Kidney (tissue), 22 donors: ENCODE measurements at places on chromosomes 16 and 17. TPM values are rescaled to one million over a fixed set of nuclear protein-coding genes. Genes with fewer than 3 reads are reported as not detected.
A peak's percentile ranks its signal among the peaks of the same experiment; 100 is the strongest.

DNA sequence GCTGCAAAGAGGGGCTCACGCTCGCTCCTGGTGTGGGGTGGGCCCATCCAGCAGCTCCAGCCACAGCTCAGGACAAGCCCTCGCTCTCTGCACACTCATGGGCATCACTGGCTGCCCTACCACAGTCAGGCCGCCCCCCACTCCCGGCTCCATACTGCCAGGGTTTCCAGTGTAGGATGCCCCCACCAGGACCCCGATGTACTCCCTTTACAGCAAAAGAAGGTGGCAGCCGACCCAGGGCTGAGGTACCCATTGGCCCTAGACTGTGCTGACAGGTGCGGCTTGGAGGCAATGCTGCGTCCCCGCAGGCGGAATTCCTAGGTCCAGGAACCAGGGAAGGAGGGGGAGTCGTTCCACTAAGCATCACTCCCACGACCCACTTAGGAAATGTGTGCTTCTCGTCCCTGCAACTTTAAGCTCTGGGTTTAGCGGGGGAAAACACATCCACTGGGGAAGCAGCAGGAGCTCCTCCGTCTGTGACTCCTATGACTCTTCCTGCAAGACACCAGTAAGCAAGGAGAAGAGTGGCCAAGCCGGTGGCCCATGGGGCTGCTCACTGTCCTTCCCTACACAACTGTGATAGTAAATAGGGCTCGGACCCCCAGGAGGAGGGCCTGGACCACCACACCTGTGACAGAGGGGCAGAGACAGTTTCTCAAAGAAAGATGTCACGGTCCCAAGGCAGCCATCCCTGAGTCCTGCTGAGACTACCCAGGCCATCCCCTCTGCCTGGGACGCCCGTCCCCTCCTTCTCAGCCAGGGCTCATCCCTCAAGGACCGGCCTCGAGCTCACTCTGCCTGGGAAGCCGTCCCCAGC lies 13.1 kb downstream of the CORO7 start:
- no peaks in the 10 kb centered on the region for H3K4me1 ChIP-seq
- H3K27ac ChIP-seq: no peak overlapping the region
- no peak overlapping the region for H3K4me3 ChIP-seq
- H3K27me3 ChIP-seq: no peaks in the 10 kb centered on the region
- no peak for DNase-seq

Gene CCDC154
- total RNA-seq: 2.8 TPM

- no peaks in the 10 kb centered on the region for H3K36me3 ChIP-seq
- no peak for DNase-seq
- peaks cover 43% of the 10 kb centered on the region for H3K4me1 ChIP-seq
- no peaks in the 10 kb centered on the region for H3K27me3 ChIP-seq
- no peak overlapping the region for H3K27ac ChIP-seq
- no peak overlapping the region for H3K4me3 ChIP-seq
Measured at GRCh38 chr17:40104594-40105486, 4.5 kb upstream of the NR1D1 start.

Gene ELMO3
- 24.2 TPM for total RNA-seq

GRCh38 chr16:66908116-66908515 lies 10.6 kb downstream of the CDH16 start:
- H3K27me3 ChIP-seq: no peaks in the 10 kb centered on the region
- no peak for DNase-seq
- H3K4me3 ChIP-seq: no peak overlapping the region
- no peak overlapping the region for H3K27ac ChIP-seq

DNA sequence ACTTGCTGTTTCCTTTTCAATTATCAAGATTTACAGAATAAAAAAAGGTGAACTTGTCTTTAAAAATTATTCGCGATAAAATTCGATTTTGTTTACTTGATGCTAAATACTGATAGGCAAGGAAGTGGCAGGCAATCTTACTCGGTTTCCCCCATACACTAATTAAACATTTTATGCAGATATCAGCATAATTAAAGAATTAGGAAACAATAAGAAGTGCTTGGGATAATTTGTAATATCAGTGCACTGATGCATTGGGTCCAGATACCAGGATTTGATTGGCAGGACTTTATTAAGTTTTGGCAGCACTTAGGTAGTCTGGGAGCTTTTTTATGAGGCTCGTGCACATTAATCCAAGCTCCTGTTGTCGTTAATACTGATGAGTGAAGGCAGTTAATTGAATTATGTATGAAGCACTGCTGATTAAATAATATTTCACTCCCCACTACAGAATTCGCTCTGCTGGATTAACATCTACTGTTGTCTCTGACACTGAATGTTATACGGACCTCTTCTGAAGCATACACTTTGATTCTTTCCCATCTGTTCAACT lies 165.6 kb downstream of the CA10 start:
- no peak overlapping the region for H3K4me3 ChIP-seq
- H3K4me1 ChIP-seq: no peaks in the 10 kb centered on the region
- no peak for DNase-seq
- H3K27ac ChIP-seq: no peak overlapping the region
- no peaks in the 10 kb centered on the region for H3K36me3 ChIP-seq
- H3K27me3 ChIP-seq: no peaks in the 10 kb centered on the region

GRCh38 chr17:67386965-67387551 lies 10.0 kb downstream of the PITPNC1 start:
- H3K4me3 ChIP-seq: no peak overlapping the region
- H3K27me3 ChIP-seq: no peaks in the 10 kb centered on the region
- no peak overlapping the region for H3K27ac ChIP-seq
- H3K4me1 ChIP-seq: peaks cover 4% of the 10 kb centered on the region
- no peaks in the 10 kb centered on the region for H3K36me3 ChIP-seq

GRCh38 chr17:39549747-39550573 lies 57.8 kb downstream of the NEUROD2 start:
- H3K4me3 ChIP-seq: no peak overlapping the region
- H3K36me3 ChIP-seq: peaks cover 18% of the 10 kb centered on the region

- H3K27me3 ChIP-seq: no peaks in the 10 kb centered on the region
- H3K4me1 ChIP-seq: peaks cover 2% of the 10 kb centered on the region
- DNase-seq: no peak
- H3K36me3 ChIP-seq: no peaks in the 10 kb centered on the region
Measured at GRCh38 chr17:45229681-45230409, 8.2 kb downstream of the FMNL1 start.

- no peak overlapping the region for H3K27ac ChIP-seq
- no peaks in the 10 kb centered on the region for H3K36me3 ChIP-seq
- no peaks in the 10 kb centered on the region for H3K27me3 ChIP-seq
Measured at GRCh38 chr16:14289692-14290340, 218.7 kb downstream of the MRTFB start.

DNA sequence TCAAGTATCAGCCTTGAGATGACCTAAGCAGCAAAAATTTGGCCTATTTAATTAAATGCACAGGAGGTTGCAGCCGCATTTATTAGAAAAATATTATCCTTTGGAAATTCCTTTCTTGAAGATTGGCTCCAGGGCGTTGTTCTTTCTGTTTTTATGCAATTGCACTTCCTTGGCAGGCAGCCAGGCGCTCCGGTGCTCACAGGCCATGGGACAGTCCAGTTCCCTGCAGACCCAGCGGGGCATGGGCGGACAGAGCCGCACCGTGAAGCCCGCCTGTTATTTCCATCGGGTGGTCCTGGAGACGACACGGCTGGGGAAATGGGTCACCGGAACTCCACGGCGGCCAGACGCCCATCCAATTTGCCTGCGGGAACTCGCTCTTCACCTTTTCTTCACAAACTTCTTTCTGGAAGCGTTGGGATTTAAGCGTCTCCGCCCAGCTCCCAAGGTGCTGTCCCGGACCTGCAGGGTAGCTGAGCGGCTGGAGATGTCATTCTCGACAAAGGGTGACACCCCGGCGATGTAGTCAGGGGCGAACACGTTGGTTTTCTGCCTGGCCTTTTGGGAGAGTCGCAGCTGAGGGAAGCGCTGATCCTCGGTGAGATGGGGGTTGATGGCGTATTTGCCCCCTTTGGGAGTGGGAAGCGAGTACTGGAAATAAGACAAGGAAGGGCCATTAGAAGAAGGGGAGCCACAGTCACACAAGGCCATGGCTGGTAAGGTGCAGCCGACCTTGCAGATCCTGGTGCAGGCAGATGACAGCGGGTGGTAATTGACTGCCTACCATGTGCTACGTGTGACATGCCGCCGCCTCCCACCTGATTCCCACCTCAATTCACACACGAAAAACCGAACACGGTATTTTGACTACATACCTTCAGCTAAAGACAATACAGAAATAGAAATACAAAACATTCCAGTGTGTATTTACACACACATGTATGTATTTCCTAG lies 12.5 kb downstream of the NOB1 start:
- no peaks in the 10 kb centered on the region for H3K27me3 ChIP-seq
- peaks cover 27% of the 10 kb centered on the region for H3K36me3 ChIP-seq
- DNase-seq: peak; percentile 85
- H3K4me3 ChIP-seq: no peak overlapping the region
- H3K27ac ChIP-seq: peak overlapping the region; percentile 73

Gene CDRT15L2
- total RNA-seq: not detected

- DNase-seq: no peak
- H3K27ac ChIP-seq: peak overlapping the region; percentile 99
- H3K4me1 ChIP-seq: peaks cover 26% of the 10 kb centered on the region
- peak overlapping the region; percentile 84 for H3K4me3 ChIP-seq
Measured at GRCh38 chr16:635573-636205, 416 bp downstream of the METTL26 start.

Gene STAT5A
- total RNA-seq: 47.9 TPM

Gene FBXL16
- 44.9 TPM for total RNA-seq

Gene HSD3B7
- 40.5 TPM for total RNA-seq

- no peaks in the 10 kb centered on the region for H3K27me3 ChIP-seq
Measured at GRCh38 chr17:19372439-19372838, 5.9 kb upstream of the MAPK7 start.

Gene CFAP97D1
- not detected for total RNA-seq

- no peak for DNase-seq
- H3K27me3 ChIP-seq: no peaks in the 10 kb centered on the region
- H3K36me3 ChIP-seq: peaks cover 21% of the 10 kb centered on the region
- H3K27ac ChIP-seq: no peak overlapping the region
- H3K4me3 ChIP-seq: no peak overlapping the region
Measured at GRCh38 chr17:693791-694638, 20.6 kb downstream of the VPS53 start.

Gene PRAC1
- not detected for total RNA-seq

Gene MFAP4
- 51.1 TPM for total RNA-seq

DNA sequence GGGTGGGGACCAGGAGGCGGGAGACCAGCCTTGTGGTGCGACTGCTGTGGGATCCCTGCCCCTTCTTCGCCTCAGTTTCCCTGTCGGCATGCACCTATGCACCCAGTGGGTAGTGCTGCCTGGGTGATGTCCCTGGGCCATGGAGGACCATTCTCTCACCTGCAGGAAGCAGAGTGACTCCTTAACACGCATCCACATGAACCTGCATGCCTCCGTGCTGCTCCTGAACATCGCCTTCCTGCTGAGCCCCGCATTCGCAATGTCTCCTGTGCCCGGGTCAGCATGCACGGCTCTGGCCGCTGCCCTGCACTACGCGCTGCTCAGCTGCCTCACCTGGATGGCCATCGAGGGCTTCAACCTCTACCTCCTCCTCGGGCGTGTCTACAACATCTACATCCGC lies 25.2 kb downstream of the ADGRG5 start:
- H3K36me3 ChIP-seq: no peaks in the 10 kb centered on the region
- H3K27ac ChIP-seq: no peak overlapping the region
- no peak overlapping the region for H3K4me3 ChIP-seq
- no peaks in the 10 kb centered on the region for H3K27me3 ChIP-seq
- H3K4me1 ChIP-seq: no peaks in the 10 kb centered on the region
- DNase-seq: no peak

Gene KCNG4
- not detected for total RNA-seq

DNA sequence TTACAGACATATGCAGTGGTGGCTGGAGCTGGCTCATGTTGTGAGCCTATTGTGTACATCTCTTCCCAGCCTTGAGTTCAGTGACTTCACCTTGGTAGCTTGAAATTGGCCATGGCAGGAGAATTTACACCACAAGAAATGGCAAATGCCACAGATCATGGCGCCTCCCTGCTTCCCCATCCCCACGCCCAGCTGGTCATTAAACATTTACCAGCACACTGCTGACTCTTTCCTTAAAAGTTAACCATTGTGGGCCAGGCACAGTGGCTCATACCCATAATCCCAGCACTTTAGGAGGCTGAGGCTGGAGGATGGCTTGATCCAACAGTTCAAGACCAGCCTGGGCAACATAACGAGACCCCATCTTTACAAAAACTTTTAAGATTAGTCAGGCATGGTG lies 22.6 kb upstream of the ITGB4 start:
- H3K4me1 ChIP-seq: no peaks in the 10 kb centered on the region
- no peaks in the 10 kb centered on the region for H3K27me3 ChIP-seq
- no peak overlapping the region for H3K4me3 ChIP-seq
- peaks cover 16% of the 10 kb centered on the region for H3K36me3 ChIP-seq
- peak overlapping the region; percentile 90 for H3K27ac ChIP-seq
- no peak for DNase-seq

DNA sequence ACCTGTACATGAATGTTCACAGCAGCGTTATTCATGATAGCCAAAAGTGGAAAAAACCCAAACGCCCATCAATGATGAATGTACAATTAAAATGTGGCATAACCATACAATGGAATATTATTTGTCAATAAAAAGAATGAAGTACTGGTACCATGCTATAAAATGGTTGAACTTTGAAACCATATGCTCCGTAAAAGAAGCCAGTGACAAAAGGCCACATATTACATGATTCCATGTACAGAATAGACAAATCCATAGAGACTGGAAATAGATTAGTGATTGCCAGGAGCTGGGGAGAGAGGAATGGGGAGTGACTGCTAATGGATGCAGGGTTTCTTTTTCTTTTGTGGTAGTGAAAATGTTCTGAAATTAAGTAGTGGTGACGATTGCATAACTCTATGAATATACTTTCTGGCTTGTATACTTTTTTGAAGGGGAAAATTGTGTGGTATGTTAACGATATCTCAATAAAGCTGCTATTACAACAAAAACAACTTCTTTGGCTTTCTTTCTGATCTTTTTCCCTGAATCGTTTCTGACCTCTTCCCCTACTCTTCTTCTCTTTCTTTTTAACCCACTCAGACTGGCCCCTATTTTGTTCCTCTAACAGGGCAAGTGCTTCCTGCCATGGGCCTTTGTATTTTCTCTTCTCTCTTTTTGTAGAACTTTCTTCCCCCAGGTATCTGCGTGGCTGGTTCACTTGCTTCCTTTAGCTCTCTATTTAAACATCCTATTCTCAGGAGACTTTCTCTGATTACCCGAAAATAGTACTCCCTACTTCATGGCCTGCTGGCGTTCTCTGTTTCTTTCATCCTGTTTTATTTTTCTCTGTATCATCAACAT lies 67.9 kb downstream of the FTO start:
- H3K4me3 ChIP-seq: no peak overlapping the region
- no peak overlapping the region for H3K27ac ChIP-seq
- peaks cover 29% of the 10 kb centered on the region for H3K4me1 ChIP-seq
- no peak for DNase-seq
- H3K27me3 ChIP-seq: no peaks in the 10 kb centered on the region

DNA sequence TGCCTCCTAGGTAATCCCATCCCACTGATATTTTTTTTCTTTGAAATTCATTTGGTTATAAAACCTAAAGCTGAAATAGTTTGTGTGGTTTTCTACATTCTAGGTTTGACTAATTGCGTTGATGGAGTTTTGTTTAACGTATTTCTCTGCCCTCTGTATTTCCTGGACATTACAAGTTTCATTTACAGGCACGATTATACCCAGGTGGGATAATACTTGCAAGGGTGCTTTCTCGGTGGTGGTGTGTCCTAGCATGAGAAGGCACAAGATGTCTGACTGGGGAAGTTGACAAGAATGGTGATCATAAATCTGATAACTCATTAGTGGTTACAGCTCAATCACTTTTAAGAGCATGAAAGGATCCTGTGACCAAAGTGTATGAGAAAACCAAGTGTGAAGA lies 45.0 kb downstream of the DYNLRB2 start:
- no peak overlapping the region for H3K4me3 ChIP-seq
- no peaks in the 10 kb centered on the region for H3K4me1 ChIP-seq
- H3K27ac ChIP-seq: no peak overlapping the region
- DNase-seq: no peak
